ENCODE measurements at places on chromosomes 2 and 18.

GRCh38 chr2:100063459-100063953 lies 78.9 kb downstream of the AFF3 start:
- DNase-seq = no peak

DNA sequence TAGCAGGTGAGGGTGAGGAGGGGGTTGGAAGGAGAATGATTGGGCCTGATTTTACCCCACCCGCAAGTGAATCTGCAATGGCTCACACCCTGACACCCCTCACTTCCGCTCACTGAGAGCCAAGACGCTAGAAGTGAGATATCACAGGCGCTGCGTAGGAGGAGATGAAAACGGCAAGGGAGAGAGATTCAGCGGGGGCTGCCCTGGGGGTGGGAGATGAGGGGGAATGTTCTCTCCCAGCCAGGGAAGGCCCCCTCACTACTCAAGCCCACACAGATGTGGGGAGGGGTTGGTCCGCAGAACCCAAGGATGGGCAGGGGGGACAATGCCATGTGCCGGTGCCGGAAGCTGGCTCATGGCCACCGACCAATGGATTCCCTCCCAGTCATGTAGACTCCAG lies 32.9 kb downstream of the LOXHD1 start:
- DNase-seq = no peak

DNA sequence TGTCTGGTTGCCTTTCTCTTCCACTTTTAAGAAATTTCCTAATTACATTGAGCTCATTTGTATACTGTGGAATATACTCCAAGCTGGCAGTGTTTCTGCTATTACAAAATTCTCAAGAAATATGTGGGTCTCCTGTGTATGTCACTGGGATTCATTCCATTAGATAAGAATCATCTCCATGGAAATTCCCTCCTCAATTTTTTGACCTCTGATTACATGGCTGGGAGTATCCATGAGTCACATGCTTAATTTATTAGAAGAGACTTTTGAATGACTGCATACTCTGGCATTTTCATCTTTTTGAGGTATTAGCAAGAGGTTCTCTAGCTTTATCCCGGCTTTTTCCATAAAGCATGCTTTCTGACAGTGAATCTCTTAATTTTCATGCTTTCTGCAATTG lies 665.5 kb upstream of the CNTNAP5 start:
- DNase-seq = no peak

GRCh38 chr2:180614776-180615175 lies 365.6 kb upstream of the UBE2E3 start:
- DNase-seq = no peak

- peak; percentile 39 for DNase-seq
Observed at GRCh38 chr2:145413261-145414030, 893.5 kb upstream of the ZEB2 start.

GRCh38 chr2:104704496-104705245 lies 149.2 kb upstream of the POU3F3 start:
- no peak for DNase-seq

DNA sequence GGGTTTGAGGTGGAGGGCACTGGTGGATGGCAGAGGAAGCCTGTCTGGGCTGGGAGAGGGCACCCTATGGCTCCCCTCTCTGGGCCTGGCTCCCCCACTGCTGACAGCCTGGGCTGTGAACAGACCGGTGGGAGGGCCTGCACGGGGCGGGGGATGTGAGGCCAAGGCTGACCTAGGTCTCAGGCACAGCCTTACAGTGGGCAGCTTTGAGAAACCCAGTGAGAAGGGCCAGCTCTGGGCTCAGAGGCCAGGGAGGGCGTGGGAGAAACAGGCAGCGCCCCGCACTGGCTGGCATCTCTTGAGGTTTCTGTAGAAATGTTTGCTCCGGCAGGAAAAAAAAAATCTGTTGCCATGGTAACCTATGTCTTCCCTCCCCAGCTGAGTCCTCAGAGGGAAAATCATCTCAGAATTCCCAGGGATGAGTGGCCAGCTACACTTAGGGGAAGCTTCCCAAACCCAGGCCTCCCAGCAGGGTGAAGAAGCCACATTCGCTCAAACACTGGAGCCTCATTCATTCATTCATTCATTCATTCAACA lies 71.7 kb upstream of the TAF1B start:
- DNase-seq = peak; percentile 38

GRCh38 chr2:207633686-207634085 lies 8.5 kb upstream of the METTL21A start:
- DNase-seq = no peak

DNA sequence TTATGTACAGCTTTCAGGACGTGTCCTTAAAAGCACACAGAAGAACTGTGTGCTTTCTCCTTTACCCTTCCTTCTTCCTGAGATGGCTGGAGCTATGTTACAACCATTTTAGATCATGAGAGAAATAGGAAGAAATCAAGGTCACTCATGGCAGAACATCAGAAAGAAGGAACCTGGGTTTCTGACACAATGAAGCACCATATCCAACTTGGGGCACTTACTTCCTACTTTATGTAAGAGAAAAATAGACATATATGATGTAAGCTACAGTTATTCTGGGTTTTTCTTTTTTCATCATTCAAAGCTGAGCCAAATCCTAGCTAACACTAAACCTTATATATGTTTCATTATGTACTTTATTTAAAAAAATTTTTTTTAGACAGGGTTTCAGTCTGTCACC lies 79.5 kb downstream of the FAM161A start:
- DNase-seq = no peak

- DNase-seq = no peak
Observed at GRCh38 chr18:22163416-22164161, 5.8 kb upstream of the GATA6 start.

GRCh38 chr2:27076323-27076722 lies 2.1 kb upstream of the EMILIN1 start:
- no peak for DNase-seq

GRCh38 chr18:73980289-73980979 lies 167.2 kb downstream of the FBXO15 start:
- peak; percentile 65 for DNase-seq

DNA sequence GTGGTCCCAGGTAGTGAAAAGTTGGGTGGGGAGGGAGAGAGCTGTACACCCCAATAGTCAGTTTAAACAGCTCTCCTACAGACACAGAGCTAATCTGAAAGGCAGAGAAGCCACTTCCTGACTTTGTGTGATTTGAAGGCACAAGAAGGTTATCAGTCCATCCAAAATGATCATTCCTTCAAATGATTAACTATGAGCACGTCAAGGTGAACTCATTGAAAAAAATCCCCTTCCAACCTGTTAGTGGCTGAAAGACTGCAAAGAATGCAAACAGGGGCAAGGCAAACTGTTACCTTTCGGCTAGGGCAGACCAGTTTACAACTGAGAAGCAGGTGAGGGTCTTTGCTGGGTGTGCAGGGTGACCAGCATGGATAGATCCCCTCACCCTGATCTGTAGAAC lies 22.8 kb upstream of the APCDD1 start:
- no peak for DNase-seq

GRCh38 chr2:54830546-54830945 lies 107.1 kb downstream of the EML6 start:
- no peak for DNase-seq

DNA sequence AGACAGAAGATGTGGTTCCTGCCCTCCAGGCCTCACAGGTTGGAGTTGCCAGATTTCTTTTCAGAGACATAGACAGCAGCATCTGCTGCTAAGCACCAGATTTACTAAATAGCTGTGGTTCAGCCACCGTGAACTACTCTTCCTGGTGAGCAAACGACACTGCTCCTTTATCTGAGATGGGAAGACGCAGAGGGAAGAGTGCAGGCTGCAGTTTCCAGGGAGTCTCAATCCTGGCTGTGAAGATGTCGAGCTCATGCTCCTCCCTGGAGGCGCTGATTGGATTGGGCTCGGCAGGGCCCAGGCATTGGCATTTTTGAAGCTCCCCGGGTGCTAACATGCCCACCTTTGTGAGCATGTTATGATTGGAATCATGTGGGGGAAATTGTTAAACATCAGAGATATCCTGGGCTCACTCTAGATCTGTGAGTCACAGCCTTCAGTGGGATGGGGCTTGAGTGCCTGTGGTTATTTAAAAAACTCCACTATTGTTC lies 314.8 kb downstream of the TSN start:
- no peak for DNase-seq

GRCh38 chr2:188243381-188243780 lies 48.3 kb upstream of the GULP1 start:
- DNase-seq = no peak

DNA sequence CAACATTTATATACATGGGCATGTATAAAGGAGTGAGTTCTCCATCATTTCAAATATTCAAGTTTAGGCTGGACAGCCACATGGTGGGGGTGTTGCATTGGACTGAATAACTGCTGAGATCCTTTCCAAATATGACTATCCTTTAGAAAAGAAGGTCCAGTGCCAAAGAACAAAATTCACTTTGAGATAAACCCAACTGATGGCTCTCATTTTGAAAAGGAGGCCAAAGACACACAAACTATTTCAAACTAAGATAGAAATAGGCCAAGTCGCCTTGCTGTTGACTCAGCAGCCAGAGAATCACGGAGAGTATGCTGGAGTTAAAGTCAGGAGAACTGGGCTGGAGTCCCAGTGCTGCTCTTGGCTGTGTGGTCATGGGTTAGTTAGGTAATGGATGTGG lies 204.5 kb upstream of the LRATD1 start:
- DNase-seq = no peak

DNA sequence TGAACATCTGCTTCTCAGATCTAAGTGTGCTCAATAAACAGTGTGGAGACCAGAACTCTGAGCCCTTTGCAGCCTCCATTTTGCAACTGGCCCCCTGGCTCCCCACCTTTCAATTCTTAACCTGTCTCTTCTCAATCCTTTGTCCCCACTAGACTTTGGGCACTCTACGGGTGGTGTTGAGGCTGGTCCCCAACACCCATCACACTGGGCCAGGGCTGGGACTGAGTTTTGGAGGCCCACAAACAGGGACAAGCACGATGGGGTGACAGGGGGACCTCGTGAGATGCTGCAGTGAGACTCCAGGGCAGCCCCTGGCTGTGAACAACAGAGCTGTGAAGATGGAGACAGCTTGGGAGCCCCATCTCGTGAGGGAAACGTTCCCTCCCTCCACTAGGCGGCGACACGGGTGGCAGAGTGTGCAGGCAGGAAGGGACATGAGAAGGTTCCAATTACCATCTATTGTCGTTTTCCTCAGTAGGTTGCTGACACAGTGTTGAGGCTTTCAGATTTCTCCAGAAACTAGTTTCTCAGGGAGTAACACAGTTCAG lies 1.2 kb downstream of the ANKMY1 start:
- peak; percentile 50 for DNase-seq

- no peak for DNase-seq
Observed at GRCh38 chr18:54263904-54264336, 5.4 kb upstream of the POLI start.

- no peak for DNase-seq
Observed at GRCh38 chr18:76958692-76959341, 136.5 kb downstream of the ZNF236 start.

DNA sequence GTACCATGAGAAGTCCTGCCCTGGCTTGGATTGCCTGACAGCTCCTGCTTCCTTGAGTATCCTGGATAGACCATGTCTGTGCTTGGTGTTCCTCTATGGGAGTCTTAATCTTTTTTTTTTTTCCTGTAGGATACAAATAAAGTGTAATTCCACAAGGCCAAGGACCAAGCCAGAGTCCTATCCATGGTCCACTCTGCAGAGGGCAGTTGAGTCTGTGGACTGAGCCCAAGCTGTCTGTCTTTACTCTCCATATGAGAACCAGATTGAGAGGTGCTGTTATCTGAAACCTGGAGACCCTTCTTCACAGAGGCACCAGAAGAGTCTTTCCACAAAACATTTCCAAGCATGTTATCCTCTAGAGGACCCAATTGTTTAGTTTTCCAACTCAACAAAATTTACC lies 1.4 kb upstream of the KIF3C start:
- no peak for DNase-seq

- DNase-seq = no peak
Observed at GRCh38 chr18:44945888-44946401, 265.3 kb downstream of the SETBP1 start.

GRCh38 chr2:33791625-33792024 lies 192.5 kb upstream of the FAM98A start:
- DNase-seq = no peak

DNA sequence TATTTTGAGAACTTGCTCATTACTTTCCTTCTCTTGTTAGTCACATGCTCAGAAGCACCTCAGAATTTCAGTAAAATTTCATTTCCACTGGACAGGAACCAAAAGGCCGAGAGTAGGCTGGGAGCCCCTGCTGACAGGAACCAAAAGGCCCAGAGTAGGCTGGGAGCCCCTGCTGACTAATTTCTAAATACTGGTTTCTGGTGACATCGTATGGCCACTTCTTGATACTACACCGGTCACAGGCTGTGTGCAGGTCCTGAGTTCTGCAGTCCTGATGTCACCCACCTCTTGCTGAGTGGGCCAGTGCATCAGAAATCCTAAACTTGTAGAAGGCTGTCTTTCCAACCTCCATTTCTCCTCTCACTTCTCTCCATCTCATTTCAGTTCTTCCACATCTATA lies 17.7 kb upstream of the EN1 start:
- DNase-seq = peak; percentile 66

DNA sequence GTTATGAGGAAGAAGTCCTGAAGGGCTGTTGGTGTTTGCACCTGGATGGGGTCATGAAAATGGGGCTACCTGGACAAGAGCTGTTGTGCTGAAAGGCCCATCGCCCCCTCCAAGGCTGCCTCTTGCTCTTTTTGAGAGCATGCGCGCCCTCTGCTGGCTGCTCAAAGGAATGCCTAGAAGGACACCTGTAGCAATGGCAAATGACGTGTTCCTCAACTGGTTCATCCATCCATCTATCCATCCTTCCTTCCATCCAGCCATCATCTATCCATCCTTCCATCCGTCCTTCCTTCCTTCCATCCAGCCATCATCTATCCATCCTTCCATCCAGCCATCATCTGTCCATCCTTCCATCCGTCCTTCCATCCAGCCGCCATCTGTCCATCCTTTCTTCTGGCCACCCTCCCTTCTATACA lies 17.2 kb upstream of the RPL31 start:
- peak; percentile 78 for DNase-seq

GRCh38 chr2:64233376-64233922 lies 89.2 kb upstream of the PELI1 start:
- DNase-seq = no peak

DNA sequence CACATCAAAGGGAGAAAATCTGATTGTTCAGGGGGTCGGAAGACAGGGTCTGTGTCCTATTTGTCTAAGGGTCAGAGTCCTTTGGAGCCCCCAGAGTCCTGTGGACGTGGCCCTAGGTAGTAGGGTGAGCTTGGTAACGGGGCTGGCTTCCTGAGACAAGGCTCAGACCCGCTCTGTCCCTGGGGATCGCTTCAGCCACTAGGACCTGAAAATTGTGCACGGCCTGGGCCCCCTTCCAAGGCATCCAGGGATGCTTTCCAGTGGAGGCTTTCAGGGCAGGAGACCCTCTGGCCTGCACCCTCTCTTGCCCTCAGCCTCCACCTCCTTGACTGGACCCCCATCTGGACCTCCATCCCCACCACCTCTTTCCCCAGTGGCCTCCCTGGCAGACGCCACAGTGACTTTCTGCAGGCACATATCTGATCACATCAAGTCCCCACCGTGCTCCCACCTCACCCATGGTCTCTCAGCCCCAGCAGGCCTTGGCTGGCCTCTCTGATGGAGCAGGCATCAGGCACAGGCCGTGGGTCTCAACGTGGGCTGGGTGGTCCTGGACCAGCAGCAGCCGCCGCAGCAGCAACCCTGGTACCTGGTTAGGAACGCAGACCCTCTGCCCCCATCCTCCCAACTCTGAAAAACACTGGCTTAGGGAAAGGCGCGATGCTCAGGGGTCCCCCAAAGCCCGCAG lies 3.8 kb downstream of the PROC start:
- no peak for DNase-seq

- DNase-seq = no peak
Observed at GRCh38 chr2:233455491-233455890, 101.2 kb downstream of the DGKD start.
